ENCODE measurements at places on chromosomes 16 and 17.

DNA sequence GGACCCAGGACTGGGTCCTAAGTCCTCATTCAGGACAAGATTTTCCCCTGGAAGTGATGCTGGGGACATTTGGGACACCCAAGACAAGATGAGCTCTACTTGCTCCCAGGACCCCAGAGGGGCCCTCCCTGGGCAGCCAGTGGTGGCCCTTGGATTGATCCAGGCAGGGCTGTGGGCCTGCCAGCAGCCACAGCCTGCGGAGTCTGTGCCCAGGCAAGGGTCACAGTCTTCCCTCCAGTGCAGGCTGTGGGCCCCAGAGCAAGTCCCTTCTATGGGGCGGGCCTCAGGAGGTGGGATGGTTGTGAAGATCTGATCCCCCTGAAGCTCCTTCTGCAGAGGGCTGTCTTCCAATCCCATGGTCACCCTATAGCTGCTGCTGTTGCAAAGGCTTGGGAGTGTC, 12.6 kb downstream of the CA7 start:
- no peak for DNase-seq

- DNase-seq = no peak
Measured at GRCh38 chr17:33328129-33328528, 35.0 kb upstream of the ASIC2 start.

DNA sequence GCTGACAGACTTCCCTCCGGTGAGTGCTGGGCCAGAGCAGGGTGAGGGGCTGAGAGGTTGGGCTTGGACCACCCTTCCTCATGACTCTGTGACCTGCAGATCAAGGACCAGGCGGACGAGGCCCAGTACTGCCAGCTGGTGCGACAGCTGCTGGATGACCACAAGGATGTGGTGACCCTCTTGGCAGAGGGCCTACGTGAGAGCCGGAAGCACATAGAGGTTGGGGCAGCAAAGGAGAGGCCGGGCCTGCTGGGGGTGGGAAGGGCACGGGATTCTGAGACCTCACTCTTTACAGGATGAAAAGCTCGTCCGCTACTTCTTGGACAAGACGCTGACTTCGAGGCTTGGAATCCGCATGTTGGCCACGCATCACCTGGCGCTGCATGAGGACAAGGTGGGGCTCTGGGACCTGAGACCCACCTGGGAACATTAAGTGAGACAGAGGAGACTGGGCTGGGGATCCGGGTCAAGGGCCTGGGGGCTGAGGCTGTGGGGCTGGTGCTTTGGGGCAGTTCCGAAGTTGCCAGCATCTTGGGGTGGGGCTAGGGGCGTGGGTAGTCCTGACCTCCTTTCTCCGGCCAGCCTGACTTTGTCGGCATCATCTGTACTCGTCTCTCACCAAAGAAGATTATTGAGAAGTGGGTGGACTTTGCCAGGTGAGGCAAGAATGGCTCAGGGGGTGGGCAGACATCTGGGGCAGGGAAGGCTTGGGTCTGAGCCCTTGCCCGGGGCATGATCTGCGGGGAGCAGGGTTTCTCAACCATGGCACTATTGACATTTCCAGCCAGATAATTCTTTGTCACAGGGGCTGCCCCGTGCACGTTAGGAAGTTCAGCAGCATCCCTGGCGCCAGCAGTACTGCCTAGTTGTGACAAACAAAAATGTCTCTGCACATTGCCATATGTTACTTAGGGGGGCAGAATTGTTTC, 2.2 kb downstream of the BCKDK start:
- no peak for DNase-seq

GRCh38 chr17:47846716-47847340, 4.1 kb downstream of the SP6 start:
- no peak for DNase-seq

GRCh38 chr17:5211458-5211857, 19.8 kb upstream of the ZNF594 start:
- DNase-seq = no peak

DNA sequence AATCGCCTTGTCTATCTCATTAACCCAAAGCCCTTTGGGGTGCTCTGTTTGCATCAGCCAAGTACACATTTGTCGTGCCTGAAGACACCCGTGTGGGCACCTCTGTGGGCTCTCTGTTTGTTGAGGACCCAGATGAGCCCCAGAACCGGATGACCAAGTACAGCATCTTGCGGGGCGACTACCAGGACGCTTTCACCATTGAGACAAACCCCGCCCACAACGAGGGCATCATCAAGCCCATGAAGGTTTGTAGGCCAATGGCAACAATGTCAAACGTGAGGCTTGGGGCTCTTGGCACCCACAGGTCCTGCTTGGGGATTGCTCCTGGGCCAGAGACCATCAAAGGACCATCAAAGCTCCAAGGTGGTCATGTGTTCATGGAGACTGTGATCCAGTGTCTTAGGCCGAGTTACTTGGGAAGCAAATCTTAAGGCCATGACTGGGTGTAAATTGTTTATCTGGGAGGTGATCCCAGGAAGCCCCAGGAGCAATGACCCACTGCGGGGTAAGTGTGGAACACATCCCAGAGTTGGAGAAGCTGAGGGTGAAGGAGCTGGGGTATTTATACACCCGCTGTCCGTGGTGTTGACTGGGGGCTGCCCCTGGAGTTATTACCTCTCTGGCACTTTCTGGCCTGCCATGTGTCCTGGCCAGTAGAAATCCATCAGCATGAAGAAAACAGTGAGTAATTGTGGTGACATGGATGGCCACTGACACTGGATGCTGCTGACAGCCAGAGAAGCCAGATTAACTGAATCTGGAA, 24.0 kb downstream of the CDH5 start:
- no peak for DNase-seq

DNA sequence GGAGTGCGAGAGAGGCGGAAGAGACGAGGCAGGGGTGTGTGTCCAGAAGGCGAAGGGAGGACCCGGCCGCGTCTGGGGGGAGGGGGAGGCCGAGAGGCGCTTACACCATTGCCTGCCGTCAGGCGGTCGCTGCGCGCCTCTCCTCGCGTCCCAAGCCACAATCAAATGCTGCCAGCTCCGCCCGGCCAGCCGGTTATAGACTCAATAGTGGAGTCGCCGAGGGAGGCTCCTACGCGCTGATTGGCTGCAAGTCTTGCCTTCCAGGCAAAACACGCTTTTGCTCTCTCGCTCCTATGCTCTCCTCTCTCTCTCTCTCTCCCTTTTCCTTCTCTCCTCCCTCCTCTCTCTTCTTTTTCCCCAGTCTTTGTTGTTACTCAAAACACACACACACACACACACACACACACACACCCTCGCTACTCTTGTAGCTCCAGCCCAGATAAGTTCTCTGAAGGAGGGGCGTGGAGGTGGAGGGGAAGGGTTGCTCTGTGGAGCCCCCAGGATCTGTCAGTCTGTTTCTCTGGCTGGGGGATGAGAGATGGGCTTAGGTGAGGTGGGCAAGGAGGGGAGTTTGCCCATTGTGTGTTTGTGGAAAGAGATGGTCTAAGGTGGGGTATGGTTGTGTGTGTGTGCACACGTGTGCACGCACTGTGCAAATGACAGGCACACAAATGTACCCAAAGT, at the start of gene DLX3:
DLX3 (minus strand) TSS at position 170 of the 684 bp plus-strand sequence. CDS start 226 bp downstream, outside the sequence.
- DNase-seq = peak; percentile 27
